Activated CD4-positive, CD25-positive, alpha-beta regulatory T cell treated with anti-CD3 and anti-CD28 coated beads, Interleukin-2, amount 50 U/mL, for 24 hours (primary cell): ENCODE measurements at places on chromosomes 4 and X.

- no peak for ATAC-seq
Observed at GRCh38 chrX:2811271-2811670, 17.5 kb upstream of the GYG2 start.

GRCh38 chrX:10538831-10539230 is 81.6 kb downstream of the MID1 start:
- no peak for ATAC-seq

GRCh38 chr4:152599095-152599494 is 63.2 kb upstream of the FBXW7 start:
- ATAC-seq: no peak

- no peak for ATAC-seq
Observed at GRCh38 chrX:133555782-133556458, 140.6 kb upstream of the GPC4 start.

GRCh38 chr4:184937030-184937710 is 81.1 kb upstream of the HELT start:
- no peak for ATAC-seq

DNA sequence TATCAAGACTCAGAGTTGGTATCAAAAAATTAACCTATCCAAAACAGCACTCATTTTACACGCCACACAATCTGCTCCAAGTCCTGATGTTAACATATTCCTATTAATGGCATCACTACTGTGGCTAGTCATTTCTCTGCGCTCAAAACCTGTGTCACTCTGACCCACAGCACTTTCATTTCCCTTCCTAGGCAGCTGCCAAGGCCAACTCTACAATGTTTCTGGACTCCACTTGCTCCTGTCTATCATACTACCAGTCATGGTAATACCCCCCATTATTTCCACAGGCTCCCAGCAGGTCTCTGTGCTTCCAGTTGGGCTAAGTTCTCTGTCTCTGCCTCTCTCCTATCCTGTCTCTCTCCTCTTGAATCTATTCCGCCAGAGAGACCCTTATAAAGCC is 323.6 kb downstream of the NR3C2 start:
- ATAC-seq: no peak

DNA sequence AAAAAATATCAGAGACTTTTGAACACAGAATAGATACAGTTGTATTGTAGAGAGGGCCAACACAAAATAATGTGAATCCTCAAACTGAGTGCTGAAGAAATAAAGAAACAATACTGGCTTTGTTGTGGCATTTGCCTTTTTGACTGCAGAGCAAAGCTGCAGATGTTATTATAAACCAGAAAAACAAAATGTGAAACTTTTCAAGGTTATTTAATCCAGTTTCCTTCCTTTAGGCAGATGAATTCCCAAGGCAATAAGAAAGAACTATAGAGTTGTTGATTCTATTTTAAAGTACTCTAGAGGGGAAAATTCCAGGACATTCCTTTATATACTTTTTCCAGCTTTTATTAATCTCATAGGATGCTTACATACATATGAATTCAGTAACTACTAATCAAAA is 186.8 kb downstream of the NDST4 start:
- ATAC-seq: no peak

GRCh38 chrX:103453655-103454054 is 65.6 kb downstream of the RAB40A start:
- ATAC-seq: no peak

GRCh38 chr4:80065601-80066000 is 7.4 kb downstream of the ANTXR2 start:
- no peak for ATAC-seq

- ATAC-seq: no peak
Observed at GRCh38 chr4:174859904-174860303, 30.9 kb upstream of the GLRA3 start.

- ATAC-seq: no peak
Observed at GRCh38 chrX:85914431-85914830, 132.9 kb downstream of the CHM start.
